Right cardiac atrium (tissue), 5 donors: ENCODE measurements at places on chromosomes 5 and 9. TPM values are rescaled to one million over a fixed set of nuclear protein-coding genes. Genes with fewer than 3 reads are reported as not detected.

DNA sequence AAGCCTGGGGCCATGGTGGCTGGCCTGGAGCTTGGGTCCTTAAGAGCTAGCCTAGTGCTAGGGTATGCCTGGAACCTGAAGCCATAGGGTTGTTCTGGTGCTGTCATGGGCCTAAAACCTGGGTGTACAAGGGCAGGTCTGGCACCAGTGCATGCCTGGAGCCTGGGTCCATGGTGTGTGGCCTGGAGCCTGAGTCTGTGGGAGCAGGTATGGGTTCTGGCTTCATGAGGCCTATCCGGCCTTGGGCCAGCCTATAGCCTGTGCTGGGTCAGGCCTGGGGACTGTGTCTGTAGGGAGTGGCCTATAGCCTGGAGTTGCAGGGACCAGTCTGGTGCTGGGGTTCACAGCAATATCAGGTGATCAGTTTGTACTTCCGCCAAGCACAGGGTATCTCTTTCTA lies 347.2 kb upstream of the MEF2C start:
- no peak for DNase-seq

GRCh38 chr5:173237143-173237874 lies 2.3 kb upstream of the NKX2-5 start:
- DNase-seq: no peak

Gene SOX30
- total RNA-seq: 0.34 TPM

Gene IL5
- not detected for total RNA-seq

Gene PCDHGA3
- total RNA-seq: 5.2 TPM
